Islet precursor cell (in vitro differentiated cells): ENCODE measurements at places on chromosomes 5 and 9.
A peak's percentile ranks its signal among the peaks of the same experiment; 100 is the strongest.

GRCh38 chr9:26373616-26374015 lies 519.0 kb downstream of the CAAP1 start:
- no peak for DNase-seq

DNA sequence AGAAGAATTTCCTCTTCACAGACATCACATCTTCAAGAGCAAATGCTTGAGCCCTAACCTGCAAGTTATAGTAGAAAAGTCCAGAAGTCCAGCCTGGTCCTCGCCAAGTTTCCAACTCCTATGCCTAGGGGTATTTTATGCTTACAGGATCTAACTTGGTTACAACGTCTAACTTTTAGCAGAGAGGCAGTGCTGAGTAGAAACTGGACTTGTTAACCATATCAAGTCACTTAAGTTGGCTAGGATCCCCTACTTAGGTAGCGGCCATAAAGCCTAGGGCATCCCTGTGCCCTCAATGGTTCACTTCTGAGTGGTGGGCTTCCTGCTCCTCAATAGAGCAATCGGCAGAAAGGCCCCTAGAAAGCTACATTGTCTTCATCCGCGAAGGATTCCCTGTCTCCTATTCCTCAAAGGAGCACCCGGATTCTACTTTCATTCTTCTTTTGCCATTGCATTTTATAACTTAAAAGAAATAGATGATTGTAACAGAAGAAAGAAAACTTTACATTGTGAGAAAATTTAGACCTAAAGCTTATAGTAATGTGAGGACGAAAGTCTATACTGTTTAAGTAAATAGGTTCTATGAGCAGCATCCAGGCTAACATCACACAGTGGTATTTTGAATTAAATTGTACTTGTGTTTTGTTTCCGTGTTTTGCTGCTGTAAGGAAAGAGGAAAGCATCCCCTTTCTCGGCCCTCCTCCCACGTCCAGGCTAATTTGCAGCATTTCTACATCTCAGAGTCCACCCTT lies 1.3 kb upstream of the MTAP start:
- DNase-seq = no peak

- peak; percentile 82 for DNase-seq
Observed at GRCh38 chr5:77638763-77639671, 504 bp upstream of the OTP start.

- no peak for DNase-seq
Observed at GRCh38 chr9:107177243-107177839, 105.7 kb upstream of the RAD23B start.

DNA sequence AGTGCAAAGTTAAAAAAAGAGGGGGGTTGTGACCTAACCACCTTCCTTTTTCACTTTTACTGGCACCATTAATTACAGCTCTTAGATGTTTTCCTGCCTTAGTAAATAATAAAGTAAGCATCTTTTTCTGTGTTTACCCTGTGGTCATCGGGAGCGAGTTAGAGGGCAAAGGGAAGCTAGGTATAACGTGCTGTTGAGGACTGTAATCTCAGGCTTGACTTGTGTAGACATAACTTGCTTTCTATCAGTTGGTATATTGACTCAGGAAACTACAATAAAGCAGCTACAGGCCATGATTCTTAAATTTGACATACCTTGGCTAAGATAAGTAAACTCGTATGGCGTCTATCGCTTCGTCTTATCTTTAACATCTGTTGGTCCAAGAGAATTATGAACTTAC lies 509.8 kb upstream of the CHD1 start:
- no peak for DNase-seq

GRCh38 chr5:53962306-53962705 lies 348.1 kb downstream of the ARL15 start:
- DNase-seq = no peak

- no peak for DNase-seq
Observed at GRCh38 chr5:40502736-40503135, 177.0 kb upstream of the PTGER4 start.

DNA sequence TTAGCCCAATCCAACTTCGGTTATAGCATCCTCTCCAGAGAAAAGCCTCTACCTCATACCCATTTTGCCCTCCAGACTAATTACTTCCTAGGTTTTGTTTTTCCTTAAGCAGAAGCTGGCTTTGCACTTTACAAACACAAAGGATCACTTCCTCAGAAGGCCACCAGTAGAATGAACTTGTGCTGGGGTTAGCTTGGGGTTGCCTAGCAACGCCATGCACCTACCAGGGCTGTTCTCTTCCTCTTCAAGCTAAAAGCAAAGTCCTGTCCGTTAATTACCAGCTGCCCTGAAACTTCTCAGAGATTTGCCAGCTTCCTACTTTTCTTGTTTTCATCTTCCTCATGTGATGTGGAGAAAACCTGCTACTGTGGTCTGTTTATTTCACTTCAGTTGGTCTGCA lies 132.0 kb upstream of the WWC1 start:
- DNase-seq = peak; percentile 72

- DNase-seq = peak; percentile 80
Observed at GRCh38 chr5:84885485-84886258, 501.0 kb upstream of the EDIL3 start.

- peak; percentile 97 for DNase-seq
Observed at GRCh38 chr9:113622600-113623400, 159.3 kb downstream of the RGS3 start.

DNA sequence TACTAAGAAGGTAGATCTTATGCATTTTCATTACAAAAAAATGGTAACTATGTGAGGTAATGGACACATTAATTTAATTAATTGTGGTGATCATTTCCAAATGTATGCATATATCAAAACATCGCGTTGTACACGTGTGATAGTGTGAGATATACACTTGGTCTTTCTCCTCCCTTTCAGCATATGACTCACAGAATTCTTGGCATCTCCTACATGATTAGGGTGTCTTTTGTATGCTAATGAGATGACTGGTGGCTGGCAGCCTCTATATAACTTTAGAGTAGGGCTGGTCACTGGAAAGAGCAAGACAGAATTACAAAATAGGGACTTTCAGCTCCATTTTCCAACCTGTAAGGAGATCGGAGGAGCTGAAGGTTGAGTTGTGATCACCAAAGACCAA lies 1167.6 kb downstream of the CDH12 start:
- no peak for DNase-seq

- DNase-seq = no peak
Observed at GRCh38 chr9:116212986-116213692, 59.5 kb downstream of the PAPPA start.

DNA sequence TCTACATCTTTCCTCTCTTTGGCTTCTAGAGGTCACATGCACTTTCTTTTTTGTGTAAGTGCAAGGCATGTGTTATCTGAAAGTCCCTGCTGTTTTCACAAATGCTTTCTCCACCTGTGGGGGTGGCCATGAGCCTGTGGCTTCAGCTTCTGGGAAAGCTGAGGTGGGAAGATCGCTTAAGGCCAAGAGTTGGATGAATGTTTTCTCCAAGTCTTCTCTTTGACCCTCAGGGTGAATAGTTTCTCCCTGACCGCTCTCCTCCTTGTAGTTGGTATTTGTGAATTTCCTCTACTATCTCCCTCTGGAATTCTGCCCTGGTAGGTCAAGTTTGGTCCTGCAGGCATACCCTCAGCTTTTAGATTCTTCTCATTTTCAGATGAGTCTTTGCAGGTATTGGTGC lies 74.2 kb downstream of the UGCG start:
- peak; percentile 84 for DNase-seq

GRCh38 chr9:99433555-99433954 lies 211.5 kb downstream of the SEC61B start:
- DNase-seq = peak; percentile 98

DNA sequence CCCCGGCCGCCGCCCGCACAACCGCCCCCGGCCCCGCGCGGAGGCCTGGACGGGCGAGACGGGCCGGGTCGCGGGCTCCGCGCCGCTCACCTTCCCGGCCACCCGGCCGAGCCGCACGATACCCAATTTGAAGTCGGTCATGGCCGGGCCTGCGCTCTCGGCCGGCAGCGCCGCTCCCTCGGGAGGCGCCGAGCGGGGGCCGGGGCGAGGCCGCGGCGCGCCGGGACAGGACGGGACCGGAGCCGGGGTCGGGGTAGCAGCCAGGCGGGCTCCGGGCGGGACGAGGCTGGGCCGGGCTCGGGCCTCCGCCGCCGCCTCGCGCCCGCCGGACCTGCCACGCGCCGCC lies 216 bp downstream of the ZMYND19 start:
- DNase-seq = no peak

DNA sequence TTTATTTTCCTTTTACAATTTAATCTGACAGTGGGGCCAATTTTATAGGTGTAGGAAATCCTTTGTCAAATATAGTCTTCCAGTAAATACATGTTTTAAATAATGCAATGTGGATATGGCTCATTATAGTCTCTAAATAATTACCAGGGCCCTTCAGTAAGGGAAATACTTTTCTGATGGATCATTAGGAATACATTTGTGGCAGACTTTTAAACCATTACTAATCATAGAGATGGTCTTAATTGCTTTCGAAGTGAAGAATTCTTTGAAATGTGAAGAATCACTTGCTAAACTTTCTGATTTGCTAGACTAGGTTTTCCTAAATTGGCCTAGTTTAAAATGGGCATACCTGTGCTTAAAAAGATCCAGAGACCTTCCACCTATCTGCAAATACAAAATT lies 105.6 kb upstream of the ELL2 start:
- DNase-seq = no peak

DNA sequence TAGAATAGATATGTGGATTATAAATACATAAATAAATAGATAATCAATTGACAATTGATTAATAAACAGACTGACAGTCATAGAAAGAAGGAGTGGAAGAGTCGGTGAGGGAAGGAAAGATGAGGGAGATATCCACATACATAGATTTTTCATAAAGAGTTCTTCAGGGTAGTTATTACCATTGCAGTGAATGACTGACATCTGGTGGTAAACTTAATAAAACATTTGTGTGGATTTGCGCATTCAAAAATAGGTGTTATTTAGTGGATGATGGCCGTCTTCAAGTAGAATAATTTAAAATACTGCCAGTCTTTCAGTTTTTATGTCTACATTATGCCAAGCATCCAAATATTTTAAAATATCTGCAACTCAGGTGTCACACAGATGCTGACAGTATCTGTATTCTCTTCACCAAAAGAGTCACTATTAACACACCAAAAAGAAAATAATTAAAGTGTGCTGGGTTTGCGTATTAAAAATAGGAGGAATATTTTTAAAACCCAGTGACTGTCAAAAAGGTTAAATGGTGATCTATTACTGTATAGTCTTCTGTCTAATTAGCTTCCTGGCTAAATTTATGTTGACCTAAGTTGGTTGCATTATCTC lies 78.8 kb downstream of the GIN1 start:
- no peak for DNase-seq

GRCh38 chr9:6667080-6667479 lies 21.6 kb upstream of the GLDC start:
- DNase-seq = no peak
